Cardiac muscle cell (in vitro differentiated cells and primary cell): ENCODE measurements at places on chromosomes 5 and 9. TPM values are rescaled to one million over a fixed set of nuclear protein-coding genes. Genes with fewer than 3 reads are reported as not detected.

- no peak for DNase-seq
Measured at GRCh38 chr9:112041536-112042243, 133.4 kb downstream of the SUSD1 start.

DNA sequence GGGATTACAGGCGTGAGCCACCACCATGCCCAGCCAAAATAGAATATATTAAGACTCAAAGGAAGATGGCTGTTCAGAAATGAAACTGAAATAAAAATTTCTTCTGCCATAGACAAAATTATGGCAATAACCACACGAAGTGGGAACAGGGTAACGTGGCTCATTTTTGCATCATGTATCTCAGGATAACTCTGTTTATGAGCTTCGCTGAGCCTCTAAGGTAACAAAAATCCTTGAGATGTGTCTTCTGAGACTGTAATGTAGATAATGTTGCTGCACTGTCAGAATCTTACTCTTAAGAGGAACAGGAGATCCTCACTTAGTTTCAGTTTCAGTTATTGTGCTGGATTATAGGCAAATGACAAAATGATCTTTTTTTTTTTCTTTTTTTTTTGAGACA lies 153.8 kb downstream of the GOLPH3 start:
- no peak for DNase-seq

- no peak for DNase-seq
Measured at GRCh38 chr5:163976696-163977095, 471.3 kb downstream of the MAT2B start.

DNA sequence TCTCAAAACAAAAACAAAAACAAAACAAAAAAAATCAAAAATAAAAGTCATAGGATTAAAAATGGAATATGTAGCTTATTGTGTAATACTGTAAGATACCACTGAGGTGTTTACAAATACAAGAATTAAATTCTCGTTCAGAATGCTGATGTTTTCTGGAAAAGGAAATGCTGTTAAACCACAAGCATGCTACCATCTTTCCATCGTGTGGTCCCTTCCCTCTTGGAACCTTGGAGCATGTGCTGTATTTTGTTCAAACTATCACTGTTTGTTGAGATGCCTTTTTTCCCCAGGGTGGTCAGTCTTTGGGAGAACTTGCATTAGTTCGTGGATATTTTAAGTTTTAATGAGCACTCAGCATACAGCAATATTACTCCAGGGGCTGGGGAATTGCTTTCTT lies 39.7 kb downstream of the SUB1 start:
- no peak for DNase-seq

Gene TMEM174
- not detected in 2 replicates for polyA plus RNA-seq

GRCh38 chr9:37382161-37382981 lies 40.1 kb upstream of the GRHPR start:
- DNase-seq = no peak

DNA sequence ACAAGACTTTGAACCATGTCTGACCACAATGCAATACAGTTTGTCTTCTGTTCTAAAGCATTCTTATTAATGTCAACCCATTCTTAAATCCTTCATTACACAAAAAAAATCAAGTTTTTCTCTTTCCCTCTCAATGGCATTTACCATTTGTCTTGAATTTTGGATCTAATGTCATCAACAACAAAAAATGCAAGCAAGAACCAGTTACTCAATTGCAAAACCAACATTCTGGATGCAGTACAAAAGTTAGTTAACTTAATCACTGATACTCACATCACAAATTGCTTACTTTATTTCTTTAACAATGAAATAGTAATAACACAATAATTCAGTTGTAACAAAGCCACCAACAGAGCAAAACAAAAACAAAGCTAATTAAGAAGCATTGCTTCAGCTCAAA lies 6.0 kb downstream of the C9orf40 start:
- DNase-seq = no peak

GRCh38 chr5:150206098-150206778 lies 16.4 kb downstream of the SLC6A7 start:
- no peak for DNase-seq

DNA sequence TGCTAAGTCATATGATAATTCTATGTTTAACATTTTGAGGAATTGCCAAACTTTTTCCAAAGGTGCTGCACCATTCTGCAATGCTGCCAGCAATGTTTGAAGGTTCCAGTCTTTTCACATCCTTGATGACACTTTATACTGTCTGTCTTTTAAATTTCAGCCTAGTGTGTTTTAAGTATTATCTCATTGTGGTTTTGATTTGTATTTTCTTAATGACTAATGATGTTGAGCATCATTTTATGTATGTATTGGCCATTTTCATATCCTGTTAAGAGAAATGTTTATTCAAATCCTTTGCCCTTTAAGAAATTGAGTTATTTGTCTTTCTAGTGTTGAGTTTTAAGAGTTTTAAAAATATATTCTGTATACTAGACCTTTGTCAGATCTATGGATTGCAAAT lies 5.0 kb upstream of the TEX48 start:
- no peak for DNase-seq

DNA sequence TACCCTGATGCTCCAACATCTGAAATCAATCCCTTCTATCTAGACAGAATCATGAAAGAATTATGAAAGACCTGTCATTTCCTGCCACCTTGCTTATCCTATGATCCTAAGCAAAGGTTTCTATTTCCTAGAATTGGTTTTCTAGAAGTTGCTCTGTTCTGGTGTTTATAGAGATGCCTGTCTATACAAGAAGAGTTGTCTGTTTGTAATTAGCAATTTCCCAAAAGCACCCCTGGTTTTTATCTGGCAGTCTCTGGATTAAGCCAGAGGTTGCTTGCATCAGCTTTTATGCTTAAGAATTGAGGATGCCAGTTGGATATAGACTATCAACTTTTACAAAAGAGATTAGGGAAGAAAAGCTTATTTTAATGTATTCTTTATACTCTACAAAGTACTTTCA lies 133.0 kb upstream of the EFNA5 start:
- no peak for DNase-seq

- DNase-seq = no peak
Measured at GRCh38 chr9:2043243-2043642, 28.1 kb downstream of the SMARCA2 start.

- DNase-seq = no peak
Measured at GRCh38 chr5:176900780-176901204, 1.6 kb upstream of the HK3 start.

DNA sequence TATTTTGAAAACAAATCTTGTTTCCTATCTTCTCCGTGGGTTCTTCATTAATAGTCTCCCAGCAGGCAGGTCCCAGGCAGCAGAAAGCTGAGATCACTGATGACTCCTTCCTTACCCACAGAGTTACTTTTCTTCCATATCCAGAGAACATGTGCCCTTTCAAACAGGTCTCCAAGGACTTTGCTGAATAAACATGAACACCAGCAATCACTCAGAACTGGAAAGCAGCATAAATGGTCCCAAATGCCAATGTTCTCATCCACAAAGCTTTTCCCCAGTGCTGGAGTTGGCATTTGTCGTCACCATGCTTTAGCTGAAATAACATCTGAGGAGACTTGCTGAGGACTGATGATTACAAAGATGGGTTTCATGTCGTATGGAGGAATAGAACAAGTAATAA lies 134.0 kb downstream of the YIPF5 start:
- no peak for DNase-seq

DNA sequence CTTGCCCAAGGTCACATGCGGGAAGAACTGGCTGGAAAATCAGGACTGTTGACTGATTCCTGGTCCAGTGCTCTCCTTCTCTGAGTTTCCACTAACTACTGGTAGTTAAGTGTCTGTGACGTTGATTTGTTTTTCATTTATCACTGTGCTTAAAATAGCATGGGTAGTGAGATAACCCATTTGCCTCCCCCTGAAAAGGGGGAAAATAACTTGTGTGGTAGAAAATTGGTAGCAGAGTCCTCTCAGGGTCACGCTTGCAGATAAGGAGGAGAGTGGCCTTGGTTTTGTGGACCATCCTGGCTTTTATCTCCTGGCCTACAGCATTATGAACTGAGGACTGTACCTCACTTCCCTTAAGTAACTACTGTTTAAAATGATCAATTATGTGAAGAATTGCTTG lies 10.9 kb downstream of the FUBP3 start:
- DNase-seq = no peak

- DNase-seq = no peak
Measured at GRCh38 chr5:161058781-161059180, 206.8 kb upstream of the ATP10B start.

- no peak for DNase-seq
Measured at GRCh38 chr5:16180789-16181082, 1.1 kb upstream of the MARCHF11 start.

DNA sequence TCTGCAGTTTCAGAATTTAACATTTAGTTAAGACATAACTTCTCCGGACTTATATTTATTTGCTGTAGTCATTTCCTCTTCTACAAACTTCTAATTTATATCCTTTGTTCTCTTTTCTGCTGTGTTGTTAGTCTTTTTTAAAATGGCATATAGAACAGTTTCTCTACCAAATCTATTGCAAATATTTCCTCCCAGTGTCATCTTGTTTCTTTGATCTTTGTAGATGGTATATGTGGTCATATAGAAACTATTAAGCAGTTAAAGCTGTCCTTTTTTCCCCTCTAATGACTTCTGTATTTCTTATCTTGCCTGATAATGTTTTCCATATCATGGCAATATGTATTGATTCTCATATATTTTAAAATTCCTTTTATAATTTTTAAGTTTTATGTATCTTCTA lies 264.5 kb downstream of the MCTP1 start:
- no peak for DNase-seq

DNA sequence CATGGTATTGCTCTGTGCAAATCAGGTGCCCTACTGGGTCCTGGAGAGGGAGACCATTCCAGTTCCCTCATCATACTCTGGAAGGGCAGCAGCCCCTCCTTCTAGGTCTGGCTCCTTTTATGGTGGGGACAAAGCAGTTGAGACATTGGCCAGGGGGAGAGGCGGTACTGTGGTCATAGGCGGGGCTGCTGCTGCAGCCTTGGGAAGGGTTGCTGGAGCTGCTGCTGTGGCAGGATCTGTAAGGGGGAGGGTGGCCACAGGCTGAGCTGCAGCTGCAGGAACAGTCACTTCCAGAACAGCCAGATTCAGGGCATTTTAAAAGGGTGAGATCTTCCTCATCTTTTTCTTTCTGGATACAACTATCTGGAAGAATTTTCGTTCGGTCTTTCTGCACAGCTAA lies 233.0 kb upstream of the SGCD start:
- DNase-seq = peak; percentile 23

DNA sequence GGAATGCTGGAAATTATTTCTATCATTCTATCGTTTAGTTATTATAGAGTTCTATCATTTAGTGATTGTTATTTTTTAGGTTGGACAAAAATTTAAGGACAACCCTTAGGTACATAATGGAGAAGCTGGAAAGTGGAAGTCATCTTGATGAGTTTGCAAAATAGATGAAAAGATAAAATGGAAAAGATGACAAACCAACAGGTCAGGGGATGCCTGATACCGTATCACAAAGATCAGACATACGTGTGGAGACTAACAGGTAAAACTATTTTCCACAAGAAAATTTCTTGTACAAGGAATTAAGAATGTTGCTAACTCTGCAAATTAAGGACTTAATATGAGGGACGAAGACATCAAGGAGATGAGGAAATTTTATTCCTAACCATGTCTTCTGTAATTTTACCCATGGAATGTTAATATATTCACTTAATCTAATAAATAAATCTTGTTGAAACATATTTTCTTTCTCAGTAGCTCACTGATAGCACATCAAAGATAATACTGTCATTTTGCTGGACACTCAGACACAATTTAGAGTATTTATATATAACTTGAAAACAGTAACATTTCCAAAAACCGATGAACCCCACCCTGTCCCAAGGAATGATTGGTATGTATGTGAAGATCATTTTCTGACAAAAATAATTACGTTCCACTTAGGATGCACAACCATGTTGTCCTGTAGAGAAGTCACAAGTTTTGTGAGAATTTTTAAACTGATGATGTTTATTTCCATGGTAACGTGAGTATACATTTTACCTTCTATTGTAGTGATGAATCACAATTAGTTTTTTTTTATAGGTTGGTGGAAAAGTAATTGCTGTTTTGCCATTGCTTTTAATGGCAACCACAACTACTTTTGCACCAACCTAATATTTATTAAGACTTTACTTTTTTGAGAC lies 2.6 kb downstream of the LURAP1L start:
- no peak for DNase-seq

- DNase-seq = no peak
Measured at GRCh38 chr5:57911438-57911837, 428.8 kb upstream of the ACTBL2 start.

GRCh38 chr5:75286211-75286773 lies 49.6 kb upstream of the ANKRD31 start:
- DNase-seq = no peak

- no peak for DNase-seq
Measured at GRCh38 chr5:170219615-170220014, 13.2 kb upstream of the C5orf58 start.

DNA sequence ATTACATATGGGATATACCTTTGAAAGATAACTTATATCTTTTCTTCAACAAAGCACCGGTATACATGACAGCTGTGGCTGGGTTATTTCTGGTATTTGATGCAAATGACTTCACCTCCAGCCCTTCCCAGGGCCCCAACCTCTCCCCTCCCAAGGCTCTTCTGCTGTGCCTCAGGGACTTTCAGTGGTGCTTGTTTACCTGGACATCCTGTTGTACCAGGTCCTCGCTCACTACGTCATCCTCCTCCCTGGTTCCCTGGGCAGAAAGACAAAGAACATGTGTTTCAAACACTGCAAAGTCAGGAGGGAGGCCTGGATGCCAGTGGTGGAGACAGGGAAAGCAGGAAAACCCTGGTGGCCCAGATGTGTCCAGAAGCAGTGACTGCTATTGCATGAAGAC lies 23.4 kb downstream of the ANXA6 start:
- no peak for DNase-seq

- DNase-seq = no peak
Measured at GRCh38 chr5:178349075-178349511, 116.5 kb upstream of the PHYKPL start.

DNA sequence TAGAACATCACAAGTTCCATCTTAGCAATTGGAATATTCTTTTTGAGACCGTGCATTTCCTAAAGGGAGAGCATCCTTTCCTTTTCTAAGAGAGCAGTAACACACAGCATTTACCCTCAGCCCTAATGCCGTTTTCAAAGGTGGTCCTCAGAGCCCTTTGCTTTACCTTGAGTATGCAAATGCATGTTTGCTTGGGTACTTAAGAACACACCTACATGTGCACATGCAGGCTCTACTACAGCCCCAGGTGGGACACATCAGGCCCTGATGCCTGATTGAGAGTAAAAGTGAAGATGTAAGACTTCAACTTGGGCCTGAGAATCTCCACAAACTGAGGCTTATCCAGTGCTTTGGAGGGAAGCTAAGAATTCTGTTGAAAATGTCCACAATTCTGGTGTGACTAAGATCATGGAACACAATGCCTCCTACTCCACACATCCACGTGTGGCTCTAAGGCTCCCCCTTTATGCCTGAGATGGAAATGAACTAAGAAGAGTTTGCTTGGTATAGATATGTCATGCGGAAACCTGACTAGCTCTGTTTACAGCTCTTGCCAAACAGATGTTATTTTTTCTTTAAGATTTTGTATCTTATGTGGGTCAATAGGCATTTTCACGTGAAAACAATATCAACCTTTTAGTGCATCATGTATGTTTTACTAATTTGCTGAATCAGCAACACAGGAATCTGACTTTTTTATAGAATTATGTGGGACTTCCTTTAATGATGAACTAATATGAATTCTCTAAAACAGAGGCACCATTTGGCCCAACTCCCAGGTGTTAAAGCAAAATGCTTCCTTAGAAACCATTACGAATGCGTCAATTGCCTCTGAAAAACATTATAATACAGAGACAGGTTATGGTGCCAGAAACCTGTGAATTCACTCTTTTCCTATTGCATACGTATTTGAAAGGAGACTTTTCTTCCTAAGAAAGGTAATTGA lies 48.9 kb upstream of the SLC2A8 start:
- peak; percentile 60 for DNase-seq

Gene ARL14EPL
- polyA plus RNA-seq = not detected in 2 replicates
